Liver (tissue), 10 donors: ENCODE measurements at places on chromosomes 1 and 21. TPM values are rescaled to one million over a fixed set of nuclear protein-coding genes. Genes with fewer than 3 reads are reported as not detected.

Gene ADCY10
- 2.2 TPM for polyA plus RNA-seq

Gene AXDND1
- not detected for polyA plus RNA-seq

Gene NLRP3
- polyA plus RNA-seq, result 0.39 TPM

DNA sequence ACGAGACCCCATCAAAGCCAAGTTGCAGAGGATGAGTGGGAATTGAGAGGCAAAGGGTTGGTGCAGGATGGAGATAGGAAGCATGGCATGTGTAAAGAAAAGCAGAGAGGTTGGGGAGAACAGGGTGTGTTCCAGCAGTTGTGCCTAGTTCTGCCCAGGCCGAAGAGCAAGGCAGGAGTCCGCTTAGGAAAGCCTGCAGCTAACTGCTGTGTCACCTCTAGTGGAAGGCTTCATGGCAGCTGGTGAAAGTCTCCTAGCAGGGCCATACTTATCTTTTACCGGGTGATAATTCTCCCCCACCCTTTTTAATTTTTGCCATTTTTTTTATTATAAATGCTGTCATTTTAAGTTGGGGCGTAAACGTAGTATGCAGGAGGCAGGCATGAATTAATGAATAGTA, 93.6 kb downstream of the NFIA start:
- DNase-seq, result no peak

- no peak for DNase-seq
These were observed 3.4 kb upstream of the MARCKSL1 start for GRCh38 chr1:32339363-32339978.
